ENCODE measurements at places on chromosomes 6 and 20.

- no peak for DNase-seq
Measured at GRCh38 chr6:35496036-35496840, 641 bp downstream of the TEAD3 start.

GRCh38 chr20:57164872-57165271 lies 101.6 kb downstream of the BMP7 start:
- DNase-seq = no peak

DNA sequence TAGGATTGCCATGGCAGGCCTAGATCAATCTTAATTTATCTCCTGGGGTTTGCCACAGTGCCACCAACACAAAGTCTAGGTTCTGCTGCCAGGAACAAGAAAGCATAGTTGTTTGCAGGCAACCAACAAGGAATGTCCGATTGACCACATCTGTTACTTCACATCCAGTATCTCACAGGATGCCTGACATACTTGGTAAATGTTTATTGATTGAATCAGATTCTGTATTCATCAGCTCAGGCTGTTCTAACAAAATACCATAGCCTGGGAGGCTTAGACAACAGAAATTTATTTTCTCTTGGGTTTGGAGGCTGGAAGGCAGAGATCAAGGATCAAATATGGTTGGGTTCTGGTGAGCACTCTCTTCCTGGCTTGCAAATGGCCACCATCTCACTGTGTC lies 26.3 kb upstream of the MC3R start:
- no peak for DNase-seq

- no peak for DNase-seq
Measured at GRCh38 chr20:63175038-63175895, 40.7 kb downstream of the YTHDF1 start.

- DNase-seq = no peak
Measured at GRCh38 chr6:87070741-87071140, 24.2 kb downstream of the CGA start.

Data from effector CD4-positive, alpha-beta T cell (primary cell).